ENCODE measurements at places on chromosomes 7 and 10.
A peak's percentile ranks its signal among the peaks of the same experiment; 100 is the strongest.

GRCh38 chr7:98779800-98780587, 89.8 kb downstream of the TMEM130 start:
- no peak for DNase-seq

DNA sequence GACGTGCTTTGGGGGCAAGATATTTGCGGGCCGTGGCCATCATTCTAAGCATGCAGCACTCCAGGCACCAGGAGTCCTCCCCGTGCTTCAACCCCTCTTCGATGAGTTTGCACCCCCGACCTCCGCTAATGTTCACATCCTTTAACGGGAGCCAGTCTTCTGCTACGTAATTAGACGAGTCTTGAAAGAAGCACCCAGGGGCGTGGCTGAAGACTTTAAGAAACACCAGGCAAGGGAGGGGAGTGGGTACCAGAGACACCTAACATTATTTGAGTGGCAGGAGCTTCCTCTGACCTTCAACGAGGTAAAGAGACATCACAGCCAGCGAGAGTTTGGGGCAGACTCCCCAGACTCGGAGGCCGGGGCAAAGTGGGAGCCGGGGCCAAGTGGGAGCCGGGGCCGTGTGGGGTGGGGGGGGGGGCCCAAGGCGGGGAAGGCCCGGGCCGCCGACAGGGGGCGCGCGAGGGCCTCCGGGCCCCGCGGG, 31.1 kb upstream of the TOMM7 start:
- DNase-seq, result no peak

DNA sequence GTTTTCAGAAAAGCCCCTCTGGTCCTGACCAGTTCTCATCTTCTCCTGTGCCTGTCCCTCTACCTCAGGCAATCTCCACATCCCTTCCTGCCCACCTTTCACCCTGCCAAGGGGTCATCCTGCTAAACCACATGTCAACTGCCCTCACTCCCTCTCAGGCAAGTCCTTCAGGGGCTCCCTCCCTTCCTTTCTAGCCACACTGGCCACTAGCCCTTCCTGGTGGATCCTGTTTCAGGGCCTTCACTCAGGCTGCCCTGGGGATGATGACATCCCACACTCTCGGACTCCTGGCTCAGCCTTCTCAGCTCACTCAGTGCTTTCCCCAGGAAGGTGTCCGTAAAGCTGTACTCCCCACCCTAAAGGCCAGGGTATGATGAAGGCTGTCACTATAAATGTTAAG, 13.4 kb downstream of the STEAP1B start:
- no peak for DNase-seq

GRCh38 chr7:6399351-6399750, 48.4 kb downstream of the DAGLB start:
- DNase-seq, result no peak

GRCh38 chr10:128147669-128148068, 21.4 kb upstream of the MKI67 start:
- DNase-seq, result peak; percentile 97

GRCh38 chr7:157389951-157390730, 53.3 kb downstream of the DNAJB6 start:
- no peak for DNase-seq
